Stimulated activated CD8-positive, alpha-beta memory T cell treated with anti-CD3 and anti-CD28 coated beads, Interleukin-2, amount 100 ng/mL, for 1 hour (primary cell): ENCODE measurements at places on chromosomes 3 and 15.

- no peak for DNase-seq
Measured at GRCh38 chr15:99850517-99850916, 117.3 kb upstream of the LYSMD4 start.

GRCh38 chr15:100457201-100457600, 71.5 kb downstream of the CERS3 start:
- no peak for DNase-seq

GRCh38 chr3:58188173-58188564, 22.6 kb downstream of the DNASE1L3 start:
- DNase-seq = no peak

- no peak for DNase-seq
Measured at GRCh38 chr3:42961633-42962032, 17.5 kb upstream of the GASK1A start.

DNA sequence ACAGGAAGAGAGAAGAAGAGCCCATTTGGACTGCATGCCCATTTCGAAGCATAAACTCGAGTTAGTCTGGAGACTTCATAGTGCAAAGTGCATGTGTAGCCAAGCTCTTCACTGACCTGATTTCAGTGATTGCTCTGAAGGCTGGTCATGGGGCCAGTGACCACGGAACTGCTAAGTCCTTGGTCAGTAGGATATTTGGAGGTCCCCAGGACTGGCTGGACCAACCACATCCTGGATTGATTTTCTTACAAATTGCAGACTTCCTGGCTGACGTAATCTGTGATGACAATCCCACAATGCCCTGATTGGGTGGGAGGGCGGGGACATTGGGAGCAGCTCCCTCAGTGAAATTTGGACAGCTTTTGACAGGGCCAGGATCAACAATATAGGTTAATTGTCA, 233.4 kb downstream of the CACNA2D3 start:
- DNase-seq = no peak

GRCh38 chr3:98343647-98344507, 9.8 kb upstream of the OR5K4 start:
- DNase-seq = no peak

- no peak for DNase-seq
Measured at GRCh38 chr3:57959423-57960173, 48.6 kb upstream of the FLNB start.

DNA sequence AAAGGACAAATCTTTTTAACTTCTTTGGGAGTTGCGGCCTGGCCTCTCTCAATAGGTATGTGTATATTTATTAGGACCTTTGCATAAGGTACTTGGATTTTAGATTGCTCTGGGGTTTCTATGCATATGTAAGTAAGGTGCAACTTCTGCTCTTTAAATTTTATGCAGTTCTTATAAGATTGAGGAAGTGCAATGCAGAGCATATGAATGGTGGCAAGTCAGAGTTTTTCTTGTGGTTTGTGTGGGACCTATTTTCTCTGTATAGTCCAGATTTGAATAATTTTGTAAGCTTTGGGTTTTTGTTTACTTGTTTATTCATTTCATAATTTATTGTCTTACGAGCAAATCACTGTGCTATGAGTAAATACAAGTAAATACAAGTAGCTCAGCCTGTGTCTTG, 101.5 kb downstream of the ATG7 start:
- no peak for DNase-seq

DNA sequence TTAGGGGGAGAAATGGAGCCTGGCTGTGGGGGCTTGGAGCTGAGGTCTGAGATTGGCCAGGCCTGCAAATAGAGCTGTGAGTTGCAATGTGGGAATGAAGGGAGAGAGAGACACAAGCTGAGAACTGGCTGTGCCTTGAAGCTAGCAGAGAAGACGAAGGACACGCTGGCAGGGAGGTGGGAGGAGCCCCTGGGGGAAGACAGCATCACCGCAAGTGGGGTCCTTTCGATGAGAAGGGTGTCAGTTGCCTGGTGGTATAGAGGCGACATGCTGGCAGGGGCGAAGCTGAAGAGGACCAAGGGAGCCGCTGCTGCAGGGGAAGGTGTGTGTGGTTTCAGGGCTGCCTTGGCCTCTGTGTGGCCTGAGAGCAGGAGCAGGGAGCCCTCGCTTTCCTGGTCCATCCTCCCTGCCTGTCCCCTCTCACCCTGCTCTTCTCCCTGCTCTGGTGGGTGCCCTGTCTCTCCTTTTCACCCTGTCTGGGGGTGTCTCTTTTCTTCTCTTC, 5.5 kb downstream of the RHCG start:
- DNase-seq = no peak

DNA sequence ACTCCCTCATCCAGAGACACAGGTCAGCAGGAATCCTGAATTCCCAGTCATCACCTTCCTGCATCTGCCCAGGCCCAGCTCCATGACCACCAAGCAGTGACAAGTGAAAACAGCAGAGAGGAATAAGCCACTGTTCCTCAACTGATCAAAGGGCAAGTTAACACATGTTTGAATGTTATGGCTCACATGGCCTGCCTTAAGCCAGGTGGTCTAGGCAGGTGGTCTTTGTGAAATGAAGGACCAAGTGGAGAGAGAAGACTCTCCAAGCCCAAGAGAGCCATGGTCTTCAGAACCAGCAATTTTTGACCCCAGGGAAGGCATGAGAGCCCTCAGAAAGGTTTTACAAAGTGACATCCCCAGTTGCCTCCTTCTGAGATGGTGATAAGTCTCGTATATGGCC, 161.8 kb downstream of the EPHB1 start:
- no peak for DNase-seq

- no peak for DNase-seq
Measured at GRCh38 chr3:172404237-172404962, 43.9 kb downstream of the GHSR start.

DNA sequence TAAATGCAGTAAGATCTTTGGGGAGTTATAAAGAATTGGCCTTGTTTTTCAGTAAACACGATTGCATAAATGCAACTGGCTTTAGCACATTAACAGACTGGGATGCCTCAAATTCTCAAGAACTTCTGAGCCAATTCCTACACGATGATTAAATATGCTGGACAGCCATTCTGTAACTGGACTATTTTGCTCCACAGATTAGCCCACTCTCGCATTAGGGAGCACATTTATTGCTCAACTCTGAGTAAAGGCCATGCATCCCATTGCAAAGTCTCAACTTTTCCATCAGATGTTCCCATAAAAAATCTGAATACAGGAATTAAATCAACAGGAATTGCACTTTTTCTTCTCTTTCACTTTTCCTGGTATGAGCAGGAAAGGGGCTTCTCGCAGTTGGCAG, 66.7 kb upstream of the PRICKLE2 start:
- DNase-seq = no peak

- DNase-seq = no peak
Measured at GRCh38 chr15:71136793-71137518, 21.7 kb downstream of the THSD4 start.

GRCh38 chr15:58475573-58476524, 44.1 kb downstream of the LIPC start:
- no peak for DNase-seq

DNA sequence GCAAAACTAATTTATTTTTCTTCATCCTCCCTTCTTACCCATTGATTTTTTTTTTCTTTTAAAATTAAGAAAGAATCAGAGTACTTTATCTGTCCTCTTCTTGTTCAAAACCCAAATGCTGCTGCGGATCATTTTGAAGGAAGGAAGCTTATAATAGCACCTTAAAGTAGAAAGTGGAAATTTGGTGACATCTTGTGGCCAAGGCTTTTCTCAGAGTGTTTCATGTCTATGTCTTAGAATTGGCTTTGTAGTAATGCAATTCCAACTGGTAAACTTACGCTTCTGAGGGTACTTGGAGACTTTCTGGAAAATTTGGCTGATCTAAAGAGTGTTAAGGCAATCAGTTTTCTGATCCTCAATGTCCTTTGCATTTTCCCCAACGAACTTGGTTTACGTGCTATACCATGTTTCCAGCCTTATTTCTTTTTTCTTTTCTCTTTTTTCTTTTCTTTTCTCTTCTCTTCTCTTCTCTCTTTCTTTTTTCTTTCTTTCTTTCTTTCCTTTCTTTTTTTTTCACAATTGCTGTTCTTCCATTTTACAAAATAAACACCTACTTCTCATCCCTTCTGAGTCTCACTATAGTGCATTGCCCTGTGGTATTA, 30.7 kb downstream of the C3orf38 start:
- no peak for DNase-seq

GRCh38 chr3:150104564-150104963, 133.9 kb upstream of the PFN2 start:
- DNase-seq = no peak

GRCh38 chr3:134652409-134652831, 1.6 kb upstream of the KY start:
- no peak for DNase-seq

DNA sequence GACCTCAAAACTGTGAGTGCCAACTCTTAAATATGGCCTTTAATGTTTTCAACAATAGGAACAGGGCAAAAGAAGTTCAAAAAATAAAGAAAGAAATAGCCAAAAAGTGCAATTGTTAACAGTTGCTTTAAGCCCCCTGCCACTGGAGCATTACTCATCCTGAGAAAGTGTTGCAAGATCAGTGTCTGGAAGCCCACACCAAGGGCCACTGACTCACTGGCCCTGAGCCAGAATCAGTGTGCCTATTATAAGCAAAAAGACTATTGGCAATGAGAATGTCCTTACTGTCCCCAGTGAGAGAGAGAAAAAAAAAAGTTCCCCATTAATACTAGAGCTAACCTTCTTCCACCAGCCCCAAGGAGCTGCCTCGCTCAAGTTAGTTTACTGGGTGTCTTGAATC, 480.1 kb upstream of the ZNF385D start:
- DNase-seq = no peak

- DNase-seq = no peak
Measured at GRCh38 chr15:42453826-42454225, 37.1 kb downstream of the ZNF106 start.

DNA sequence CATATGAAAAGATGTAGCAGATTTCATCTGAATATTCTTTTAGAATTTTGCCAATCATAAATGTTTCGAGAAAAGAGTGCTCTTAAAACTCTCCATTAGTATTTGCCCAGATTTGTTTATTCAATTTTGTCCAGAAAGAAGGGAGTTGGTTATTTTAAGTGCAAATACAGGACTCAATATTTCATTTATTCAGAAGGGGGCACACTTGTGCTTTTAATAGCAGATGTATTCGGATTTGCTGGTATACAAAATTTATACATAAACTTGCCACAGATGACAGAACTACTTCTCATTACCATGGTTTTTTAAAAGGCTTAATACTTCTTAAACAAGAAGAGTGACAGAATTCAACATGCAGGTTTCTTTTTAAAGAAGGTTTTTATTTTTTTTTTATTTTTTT, 69.8 kb upstream of the GRM7 start:
- DNase-seq = no peak

GRCh38 chr15:69755551-69756310, 303.1 kb downstream of the RPLP1 start:
- peak; percentile 44 for DNase-seq

GRCh38 chr15:29822100-29822683, at the start of gene TJP1:
Gene TJP1 (minus strand): TSS chr15:29822468. CDS start chr15:29822028, 440 bp downstream.
- DNase-seq = no peak

GRCh38 chr3:173932624-173933023, 535.1 kb downstream of the NLGN1 start:
- no peak for DNase-seq

GRCh38 chr3:108093616-108094015, 2.8 kb upstream of the CD47 start:
- DNase-seq = no peak

DNA sequence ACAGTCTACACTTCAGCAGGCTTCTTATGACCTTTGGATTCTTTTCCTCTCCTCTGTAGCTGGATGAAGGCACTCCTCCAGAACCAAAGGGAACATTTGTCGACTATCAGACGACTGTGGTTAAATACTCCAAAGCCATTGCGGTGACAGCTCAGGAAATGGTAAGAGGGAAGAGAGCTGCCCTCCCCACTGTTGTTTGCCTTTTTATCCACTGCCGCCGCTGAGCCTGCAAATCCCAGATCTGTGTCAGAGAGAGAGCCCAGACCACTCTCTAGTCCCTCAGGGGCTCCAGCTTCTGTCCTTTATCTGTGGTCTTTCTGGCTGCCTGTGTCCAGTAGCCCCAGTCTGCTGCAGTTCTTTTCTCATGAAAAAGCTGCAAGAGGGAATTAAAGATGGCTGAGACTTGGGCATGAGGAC, 261.5 kb upstream of the TPM1 start:
- no peak for DNase-seq
